ENCODE measurements at places on chromosomes 4 and X. TPM values are rescaled to one million over a fixed set of nuclear protein-coding genes. Genes with fewer than 3 reads are reported as not detected.

DNA sequence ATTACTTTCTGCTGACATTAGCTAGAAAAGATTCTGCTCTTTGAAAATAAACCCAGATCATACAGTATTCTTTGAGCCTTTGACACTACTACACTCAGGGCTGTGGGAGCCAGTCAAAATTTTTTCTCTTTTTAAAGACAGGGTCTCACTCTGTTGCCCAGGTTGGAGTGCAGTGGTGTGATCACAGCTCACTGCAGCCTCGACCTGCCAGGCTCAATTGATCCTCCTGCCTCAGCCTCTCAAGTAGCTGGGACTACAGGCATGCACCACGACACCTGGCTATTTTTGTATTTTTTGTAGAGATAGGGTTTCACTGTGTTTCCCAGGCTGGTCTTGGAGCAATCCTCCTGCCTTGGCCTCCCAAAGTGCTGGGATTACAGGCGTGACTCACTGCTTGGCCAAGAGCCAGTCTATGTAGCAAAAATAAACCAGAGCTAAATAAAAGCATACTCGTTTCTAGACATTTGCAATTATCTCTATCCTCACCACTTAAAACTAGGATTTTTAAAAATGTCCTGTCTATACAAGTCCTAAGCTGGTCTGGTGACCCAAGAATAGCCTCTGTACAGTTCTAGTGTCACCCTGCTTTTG lies 43.2 kb downstream of the AKAP4 start:
- DNase-seq = peak; percentile 8

DNA sequence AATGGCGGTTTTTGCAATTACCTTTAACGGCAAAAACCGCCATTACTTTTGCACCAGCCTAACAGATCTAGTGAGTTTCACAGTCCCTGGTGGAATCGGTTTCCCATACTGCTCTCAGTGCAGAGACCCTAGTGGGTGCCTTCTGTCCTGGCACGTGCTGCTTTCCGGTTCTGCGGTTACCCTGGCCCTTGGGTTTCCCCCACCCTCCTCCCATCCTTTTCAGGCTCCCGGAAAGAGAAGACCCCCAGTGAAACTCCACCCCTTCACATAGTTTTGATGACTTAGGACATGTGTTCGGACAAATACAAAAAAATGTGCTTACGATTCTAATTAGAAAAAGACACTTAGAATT lies 36.9 kb downstream of the NLGN3 start:
- DNase-seq = peak; percentile 38

- DNase-seq = peak; percentile 56
Measured at GRCh38 chrX:12901486-12901885, 4.9 kb upstream of the TLR8 start.

GRCh38 chrX:133606990-133607389 lies 191.7 kb upstream of the GPC4 start:
- no peak for DNase-seq

The TCP11X2 gene
- not detected for total RNA-seq

The NLGN4X gene
- 0.40 TPM for total RNA-seq

The BMP3 gene
- total RNA-seq = not detected

GRCh38 chr4:20194123-20195013 lies 57.3 kb upstream of the SLIT2 start:
- peak; percentile 84 for DNase-seq

The PAPSS1 gene
- total RNA-seq = 19.8 TPM

The SCML1 gene
- 4.1 TPM for total RNA-seq

DNA sequence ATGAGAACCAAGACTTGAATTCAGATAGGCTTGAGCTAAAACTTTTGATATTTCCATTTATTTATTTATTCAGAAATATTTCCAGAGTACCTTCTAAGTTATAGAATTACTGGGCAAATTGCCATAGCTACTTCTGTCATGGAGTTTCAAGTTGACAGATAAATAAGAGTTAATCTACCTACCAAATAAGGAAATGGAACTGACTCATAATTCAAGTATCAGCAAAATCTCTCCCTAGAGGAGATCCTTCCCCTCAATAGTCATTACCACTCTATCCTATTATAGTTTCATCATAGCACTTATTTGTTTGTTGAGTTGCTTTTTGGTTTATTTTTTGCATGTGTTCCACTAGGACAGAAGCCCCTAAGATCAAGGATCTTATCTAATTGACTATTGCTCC lies 48.8 kb upstream of the CCSER1 start:
- no peak for DNase-seq

DNA sequence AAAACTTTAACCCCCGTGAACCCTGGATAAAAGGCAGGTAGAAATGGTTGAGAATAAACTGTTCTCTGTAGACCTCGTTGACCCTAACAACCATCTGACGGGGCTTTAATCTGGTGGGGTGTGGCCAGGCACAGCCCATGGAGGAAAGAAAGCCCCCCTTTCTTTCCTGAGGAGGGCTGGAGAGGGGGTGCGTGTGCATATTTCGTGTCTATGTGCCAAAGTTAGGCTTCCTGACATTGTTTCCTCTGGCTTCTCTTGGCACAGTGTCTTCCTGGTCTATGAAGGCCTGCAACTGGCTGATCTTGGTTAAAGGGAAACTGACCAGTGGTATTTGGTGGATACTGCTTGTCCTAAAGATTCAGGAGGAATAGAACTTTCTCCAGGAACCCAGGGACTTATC lies 97.1 kb downstream of the MGST2 start:
- peak; percentile 95 for DNase-seq

DNA sequence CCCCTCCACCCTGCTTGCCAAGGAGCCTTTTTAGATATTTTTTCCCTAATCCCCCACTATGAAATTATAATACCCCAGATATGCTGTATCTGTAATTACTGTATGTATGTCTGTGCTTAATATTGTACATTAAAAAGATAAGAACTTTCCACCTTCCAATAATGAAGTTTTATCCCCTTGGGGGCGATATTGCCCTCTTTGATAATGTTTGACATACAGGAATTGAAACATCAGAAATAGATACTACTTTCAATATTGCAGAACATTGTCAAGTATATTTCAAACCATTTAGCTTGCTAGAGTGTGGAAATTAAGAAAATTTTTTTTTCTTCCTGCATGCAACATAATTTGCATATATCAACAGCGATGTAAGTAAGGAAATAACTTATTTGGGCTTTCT lies 58.9 kb downstream of the NAF1 start:
- DNase-seq = peak; percentile 42

The SSX2 gene
- total RNA-seq = not detected

DNA sequence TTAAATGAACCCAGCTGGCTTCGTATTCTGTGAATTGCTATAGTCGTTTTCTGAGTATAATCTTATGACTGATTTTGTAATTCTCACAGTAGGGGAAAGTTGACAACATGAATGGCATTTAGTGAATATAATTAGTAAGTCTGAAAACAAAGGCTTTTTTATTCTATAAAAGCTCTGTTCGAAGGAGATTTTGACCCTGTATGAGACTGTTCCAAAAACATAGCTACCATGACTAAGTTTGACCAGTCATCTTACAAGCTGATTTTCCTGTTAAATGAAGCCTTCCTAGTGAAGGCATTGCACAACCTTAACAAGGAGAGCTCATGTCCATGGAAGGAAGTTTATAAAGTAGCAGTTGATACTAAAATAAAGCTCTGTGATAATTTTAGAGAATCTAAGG lies 242.3 kb downstream of the RPA4 start:
- no peak for DNase-seq

GRCh38 chr4:138348055-138348454 lies 105.9 kb upstream of the SLC7A11 start:
- peak; percentile 72 for DNase-seq

The FAM47A gene
- total RNA-seq = not detected

DNA sequence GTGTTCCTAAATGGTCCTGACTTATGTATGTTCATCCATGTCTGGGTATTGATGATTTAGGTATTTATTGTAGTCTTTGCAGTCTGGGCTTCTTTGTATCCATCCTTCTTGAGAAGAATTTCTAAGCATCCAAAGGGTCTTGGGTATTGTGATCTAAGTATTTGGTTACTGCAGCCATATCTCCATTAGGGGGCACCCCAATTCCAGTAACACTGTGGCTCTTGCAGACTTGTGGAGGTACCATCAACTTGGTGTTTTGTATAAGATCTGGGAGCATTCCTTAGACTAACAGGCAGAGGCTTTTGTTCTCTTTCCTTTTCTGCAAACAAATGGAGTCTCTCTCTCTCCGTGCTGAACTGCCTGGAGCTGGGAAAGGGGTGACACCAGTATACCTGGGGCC lies 113.7 kb upstream of the NEXMIF start:
- DNase-seq = peak; percentile 39

DNA sequence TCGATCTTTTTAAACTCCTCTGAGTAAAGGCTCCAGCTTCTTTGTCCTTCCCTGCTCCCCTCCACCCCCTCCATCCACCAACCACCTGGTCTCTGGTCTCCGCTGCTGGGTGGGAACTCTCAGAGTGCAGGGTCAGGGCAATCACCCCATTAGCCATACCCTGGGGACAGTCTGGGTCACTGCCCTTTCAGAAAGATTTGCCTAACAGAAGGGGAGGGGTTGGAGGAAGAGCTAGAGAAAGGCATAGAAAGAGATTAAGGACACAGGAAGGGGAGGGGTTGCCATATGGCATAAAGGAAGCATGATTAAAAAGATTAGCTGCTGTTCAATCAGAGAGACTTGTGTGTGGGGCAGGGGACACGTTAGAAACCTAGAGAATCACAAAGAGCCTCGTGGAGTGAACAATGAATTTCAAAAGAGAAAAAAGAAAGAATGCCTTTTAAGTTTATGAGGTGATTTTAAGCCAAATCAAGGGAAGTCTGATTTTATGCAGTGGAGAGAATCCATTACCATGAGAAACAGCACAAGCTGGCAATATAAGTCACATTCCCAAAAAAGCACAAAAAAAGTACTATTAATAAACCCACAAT lies 115.5 kb upstream of the ACSL4 start:
- no peak for DNase-seq

The TBC1D8B gene
- total RNA-seq = 2.2 TPM

- no peak for DNase-seq
Measured at GRCh38 chr4:104494185-104494584, 509 bp downstream of the CXXC4 start.

GRCh38 chr4:8643986-8644385 lies 51.4 kb downstream of the CPZ start:
- no peak for DNase-seq

- no peak for DNase-seq
Measured at GRCh38 chrX:46279214-46279924, 265.9 kb downstream of the ZNF674 start.

DNA sequence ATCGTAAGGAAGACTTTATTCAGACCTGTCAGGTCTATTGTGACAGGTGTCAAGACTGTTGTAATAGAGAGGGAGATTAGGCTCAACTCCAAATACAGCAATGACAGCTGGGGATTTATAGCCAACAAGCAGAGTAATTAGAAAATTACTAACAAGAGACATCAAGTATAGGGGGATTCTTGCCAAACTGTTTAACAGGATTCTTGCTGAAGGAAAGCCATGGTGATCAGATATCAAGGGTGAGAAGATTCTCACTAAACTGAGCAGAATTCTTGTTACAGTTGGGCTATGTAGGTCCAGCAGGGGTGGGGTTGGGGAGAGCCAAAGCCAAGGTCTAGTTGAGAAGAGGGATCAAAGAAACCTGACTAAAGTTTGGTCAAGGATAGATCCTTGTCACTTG lies 461.0 kb upstream of the GALNT7 start:
- no peak for DNase-seq

DNA sequence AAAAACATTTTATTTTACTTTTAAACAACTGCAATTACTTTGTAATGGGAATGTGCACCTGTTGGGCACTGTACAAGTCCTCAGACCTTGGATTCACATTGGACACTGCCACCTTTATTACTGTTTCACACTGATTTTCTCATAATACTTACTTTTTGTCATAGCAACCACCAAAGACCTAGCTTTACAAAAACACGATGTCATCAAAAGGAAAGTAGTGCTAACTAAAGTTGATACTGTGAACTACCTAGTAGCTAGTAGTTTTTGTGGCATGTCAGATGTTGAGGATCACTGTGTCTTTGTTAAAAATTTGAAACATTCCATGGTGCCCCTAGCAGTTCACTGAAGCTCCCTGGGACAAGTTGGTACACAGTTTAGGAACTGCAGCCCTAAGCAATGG lies 62.9 kb upstream of the HOPX start:
- no peak for DNase-seq

- DNase-seq = no peak
Measured at GRCh38 chr4:76300012-76300411, 6.5 kb upstream of the STBD1 start.

DNA sequence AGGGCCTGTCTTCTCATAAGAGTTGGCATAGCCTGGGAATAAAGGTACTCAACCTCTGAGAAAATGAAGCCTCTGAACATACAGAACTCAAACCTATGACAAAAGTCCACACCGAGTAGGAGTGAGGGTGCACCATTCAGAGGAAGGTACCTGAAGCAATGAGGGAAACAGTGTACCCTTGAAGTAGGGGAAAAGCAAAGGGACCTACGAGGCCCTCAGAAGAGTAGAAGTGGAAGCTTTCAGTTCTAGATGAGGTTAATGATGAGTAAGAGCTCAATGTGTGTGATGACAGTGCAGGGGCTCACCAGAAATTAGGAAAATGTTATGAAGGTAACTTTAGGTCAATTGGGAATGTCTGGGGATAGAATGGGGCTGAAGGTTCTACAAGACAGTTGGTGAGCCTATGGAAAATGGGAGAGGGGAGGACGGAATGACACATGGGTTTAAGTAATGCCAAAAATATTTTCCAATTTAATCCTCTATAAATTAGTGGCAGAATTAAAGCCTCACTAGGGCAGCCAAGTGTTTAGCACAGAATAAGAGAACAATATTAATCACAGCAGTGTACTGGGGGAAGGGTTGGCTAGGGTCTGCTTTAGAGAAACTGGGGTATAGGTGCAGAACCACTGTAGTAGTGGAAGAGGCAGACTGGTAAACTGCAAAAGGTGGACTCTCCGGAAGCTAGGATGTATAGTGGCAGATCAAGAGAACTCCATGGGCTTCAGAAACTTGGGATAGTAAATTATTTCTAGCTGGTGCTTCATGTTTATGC lies 39.8 kb downstream of the RAB33A start:
- no peak for DNase-seq

DNA sequence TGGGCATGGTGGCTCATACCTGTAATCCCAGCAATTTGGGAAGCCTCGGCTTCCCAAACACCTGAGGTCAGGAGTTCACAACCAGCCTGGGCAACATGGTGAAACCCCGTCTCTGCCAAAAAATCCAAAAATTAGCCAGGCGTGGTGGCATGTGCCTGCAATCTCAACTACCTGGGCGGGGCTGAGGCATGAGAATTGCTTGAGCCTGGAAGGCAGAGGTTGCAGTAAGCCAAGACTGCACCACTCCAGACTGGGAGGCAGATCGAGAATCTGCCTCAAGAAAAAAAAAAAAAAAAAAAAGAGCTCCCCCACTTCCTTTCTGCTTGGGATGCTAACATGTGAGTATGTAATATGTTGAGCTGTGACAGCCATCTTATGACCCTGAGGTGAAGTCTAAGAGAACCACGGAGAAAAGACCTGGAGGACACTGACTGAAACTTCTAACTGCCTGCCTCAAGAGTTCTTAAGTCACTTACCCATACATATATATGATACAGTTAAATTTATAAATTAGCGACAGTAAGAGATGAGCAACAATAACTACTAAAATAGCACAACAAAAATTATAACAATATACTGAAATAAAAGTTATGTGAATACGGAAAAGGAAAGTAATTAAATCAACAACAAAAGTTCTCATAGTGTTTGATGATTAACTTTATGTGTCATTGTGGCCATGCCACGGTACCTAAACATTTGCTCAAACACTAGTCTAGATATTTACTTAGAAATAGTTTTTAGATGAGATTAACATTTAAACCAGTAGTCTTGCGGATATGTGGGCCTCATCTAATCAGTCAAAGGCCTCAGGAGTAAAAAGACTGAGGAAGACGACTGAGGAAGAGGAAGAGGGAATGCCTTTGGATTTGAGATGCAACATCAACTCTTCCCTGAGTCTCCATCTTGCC lies 178.3 kb downstream of the OPHN1 start:
- no peak for DNase-seq

GRCh38 chr4:7877176-7877575 lies 62.5 kb downstream of the AFAP1 start:
- DNase-seq = no peak

Data from lung microvascular endothelial cell (primary cell).